ENCODE measurements at places on chromosomes 16 and 17. TPM values are rescaled to one million over a fixed set of nuclear protein-coding genes. Genes with fewer than 3 reads are reported as not detected.
A peak's percentile ranks its signal among the peaks of the same experiment; 100 is the strongest.

GRCh38 chr17:48590607-48591161 is 643 bp upstream of the HOXB3 start:
- DNase-seq: no peak

DNA sequence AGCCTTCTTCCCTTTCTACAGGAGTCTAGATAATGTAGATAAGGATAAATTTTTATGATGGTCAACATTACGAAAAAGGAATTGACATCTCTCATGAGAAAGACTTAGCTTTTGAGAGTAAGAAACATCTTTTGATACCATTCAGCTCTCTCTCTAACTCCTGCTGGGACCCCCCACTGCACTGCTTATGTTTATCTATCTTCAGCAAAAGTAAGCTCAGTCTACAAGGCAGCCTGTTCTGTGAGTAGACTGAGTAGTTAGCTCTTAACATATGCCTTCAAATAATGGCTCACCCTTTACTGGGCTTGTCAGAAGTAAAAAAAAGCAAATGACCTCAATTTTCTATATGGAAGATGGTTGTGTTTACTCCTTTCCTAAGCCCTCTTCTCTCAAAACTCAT is 372.2 kb upstream of the CDH11 start:
- DNase-seq: no peak

DNA sequence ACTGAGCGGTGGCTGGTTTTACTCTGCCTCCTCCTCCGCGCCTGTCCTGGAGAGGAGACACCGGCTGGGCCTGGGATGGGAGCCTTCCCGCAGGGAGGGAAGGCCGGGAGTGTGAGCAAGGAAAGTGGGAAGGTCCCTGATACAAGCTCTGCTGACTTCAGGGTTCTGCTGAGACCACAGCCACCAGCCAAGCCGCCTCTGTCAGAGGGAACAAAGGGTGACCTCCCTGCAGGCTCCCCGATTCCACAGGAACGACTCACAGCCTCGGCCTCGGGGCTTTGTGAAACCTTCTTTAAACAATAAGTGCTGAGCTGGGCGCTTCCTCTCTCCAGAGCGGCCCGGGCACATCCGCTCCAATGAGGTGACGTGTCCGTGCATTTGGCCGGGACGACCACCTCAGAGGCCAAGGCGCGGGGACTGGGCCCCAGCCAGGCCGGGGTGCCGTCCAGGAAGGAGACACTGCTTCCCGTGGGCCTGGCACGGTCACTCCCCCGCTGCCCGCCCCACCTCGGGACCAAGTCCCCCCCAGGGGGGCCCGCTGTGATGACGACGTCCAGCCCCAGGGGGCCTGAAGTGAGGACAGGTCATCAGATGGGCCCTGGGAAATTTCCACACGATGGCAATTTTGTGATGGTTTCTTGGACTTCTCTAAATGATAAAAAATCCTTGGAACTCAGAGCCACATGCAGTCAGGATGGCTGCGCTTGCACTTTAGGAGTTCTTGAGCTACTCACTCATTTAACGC is 11.8 kb upstream of the CIBAR2 start:
- DNase-seq: peak; percentile 25

DNA sequence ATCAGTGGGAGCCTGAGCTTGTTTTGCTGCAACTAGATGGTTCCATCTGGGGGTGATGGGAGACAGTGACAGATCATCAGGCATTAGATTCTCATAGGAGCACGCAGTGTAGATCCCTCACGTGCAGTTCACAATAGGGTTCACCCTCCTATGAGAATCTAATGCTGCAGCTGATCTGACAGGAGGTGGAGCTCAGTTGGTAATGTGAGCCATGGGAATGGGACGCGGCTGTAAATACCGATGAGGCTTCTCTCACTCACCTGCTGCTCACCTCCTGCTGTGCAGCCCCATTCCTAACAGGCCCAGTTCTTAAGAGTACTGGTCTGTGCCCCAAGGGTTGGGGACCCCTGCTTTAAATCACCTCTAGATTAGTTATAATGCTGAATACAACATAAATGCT is 137.5 kb upstream of the PLEKHM1 start:
- no peak for DNase-seq

- no peak for DNase-seq
Measured at GRCh38 chr16:87190288-87191230, 126.6 kb downstream of the C16orf95 start.

DNA sequence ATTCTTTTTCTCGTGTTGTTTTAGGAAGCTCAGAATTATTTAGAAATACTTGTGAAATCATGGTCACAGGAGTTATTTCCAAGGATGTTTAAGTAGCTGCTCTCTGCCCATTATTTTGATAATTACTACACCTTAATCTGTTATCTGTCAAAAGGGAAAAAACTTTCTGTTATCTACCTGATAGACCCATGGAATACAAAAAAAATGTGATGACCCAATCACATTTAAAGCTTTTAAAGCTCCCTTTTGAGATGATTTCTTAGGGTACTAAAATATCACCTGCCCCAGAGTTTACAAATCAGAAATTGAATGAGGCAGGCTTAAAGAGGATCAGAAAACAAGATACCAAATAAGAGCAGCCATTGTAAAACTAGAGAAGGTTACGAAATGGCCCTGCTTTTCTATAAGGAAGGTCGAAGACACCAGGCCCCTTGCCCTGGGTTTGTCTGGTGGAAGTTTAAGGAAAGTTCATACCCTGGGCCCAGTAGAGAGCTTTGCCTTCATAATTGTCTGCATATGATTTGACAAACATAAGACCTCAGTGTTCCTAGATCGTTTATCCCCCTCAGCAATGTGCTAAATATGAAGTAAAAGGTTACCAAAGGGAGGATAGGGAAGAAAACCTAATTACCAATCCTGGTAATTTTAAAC is 149.9 kb upstream of the TBX2 start:
- no peak for DNase-seq

- no peak for DNase-seq
Measured at GRCh38 chr16:50550035-50550434, 1.8 kb downstream of the NKD1 start.

Gene GSE1
- total RNA-seq: 122 TPM

Gene ACSF2
- 246 TPM for total RNA-seq

Data from mucosa of descending colon (tissue), 3 donors.